Activated T-helper 17 cell treated with anti-CD3 and anti-CD28 coated beads, Interleukin-2, amount 50 U/mL, for 72 hours (primary cell): ENCODE measurements at places on chromosomes 6 and 20. TPM values are rescaled to one million over a fixed set of nuclear protein-coding genes. Genes with fewer than 3 reads are reported as not detected.

Gene CRNKL1
- total RNA-seq, result 18.4 TPM

Gene POM121L2
- total RNA-seq, result not detected

Gene SOX18
- 0.22 TPM for total RNA-seq

Gene BEND3
- total RNA-seq, result 4.4 TPM

Gene TMEM74B
- 6.0 TPM for total RNA-seq

Gene LCA5
- 0.32 TPM for total RNA-seq

Gene HLA-DQA1
- 1.1 TPM for total RNA-seq
